ENCODE measurements at places on chromosomes 2 and 18.

DNA sequence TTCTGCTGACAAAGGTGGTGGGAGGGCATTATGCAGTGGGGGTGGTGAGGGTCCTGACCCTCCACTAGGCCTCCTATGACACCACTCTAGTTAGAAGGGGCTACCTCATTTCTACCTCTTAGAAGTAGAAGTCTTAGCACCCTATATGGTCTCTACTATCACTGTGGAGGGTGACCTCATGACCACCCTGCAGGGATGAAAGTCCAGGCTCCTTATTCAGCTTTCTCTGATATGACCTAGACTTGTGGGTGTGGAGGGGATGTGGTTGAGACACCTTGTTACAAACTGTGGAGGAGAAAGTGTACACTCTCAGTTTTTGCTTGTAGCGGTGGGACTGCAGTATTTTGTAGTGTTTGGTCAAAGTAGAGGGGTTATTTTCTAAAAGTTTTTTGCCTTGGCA, 18.6 kb downstream of the TMEM182 start:
- no peak for DNase-seq

DNA sequence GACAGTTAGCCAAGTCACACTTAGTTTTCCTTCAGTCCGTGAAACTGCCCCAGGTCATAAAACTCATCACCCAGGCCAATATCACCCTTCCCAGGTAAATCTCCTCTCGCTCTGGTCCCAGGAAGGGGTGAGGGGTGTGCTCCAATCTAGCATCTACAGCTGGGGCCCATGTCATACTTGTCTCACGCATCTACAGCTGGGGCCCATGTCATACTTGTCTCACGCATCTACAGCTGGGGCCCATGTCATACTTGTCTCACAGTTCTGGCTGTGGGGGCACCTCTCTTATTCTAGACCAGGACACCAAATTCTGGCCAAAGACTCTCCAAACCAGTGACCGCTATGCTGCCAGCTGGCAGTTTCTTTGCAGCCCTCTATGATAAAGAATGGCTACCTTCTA, 123.3 kb upstream of the DLGAP1 start:
- DNase-seq, result no peak

GRCh38 chr2:240239325-240239724, 98.9 kb upstream of the OTOS start:
- no peak for DNase-seq

GRCh38 chr2:240136671-240137292, 677 bp upstream of the COPS9 start:
- no peak for DNase-seq

- DNase-seq, result no peak
Observed at GRCh38 chr2:176457481-176457880, 188.2 kb downstream of the MTX2 start.

- no peak for DNase-seq
Observed at GRCh38 chr18:62825382-62825781, 110.0 kb downstream of the PHLPP1 start.

GRCh38 chr2:29250977-29251376, 135.8 kb downstream of the CLIP4 start:
- no peak for DNase-seq

DNA sequence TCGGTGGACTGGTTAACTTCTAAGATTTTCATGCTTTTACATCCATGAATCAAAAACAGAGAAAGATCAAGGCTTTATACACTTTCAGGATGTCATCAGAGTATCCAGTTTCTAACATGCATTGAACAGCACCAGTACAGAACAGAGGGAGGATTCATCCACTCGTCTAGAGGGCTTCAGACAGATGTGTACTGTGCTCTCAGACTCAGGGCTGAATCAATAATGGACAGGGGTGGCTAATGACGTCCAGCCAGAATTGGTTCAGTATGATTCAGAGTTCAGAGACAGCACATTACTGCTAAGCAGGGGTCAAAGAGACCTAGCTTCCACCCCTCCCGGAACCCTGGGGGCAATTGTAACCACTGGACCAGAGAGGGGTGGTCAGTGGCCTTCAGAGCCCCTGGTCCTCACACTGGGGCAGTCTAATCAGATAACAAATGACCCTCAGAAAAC, 37.3 kb downstream of the RNU4ATAC start:
- no peak for DNase-seq

DNA sequence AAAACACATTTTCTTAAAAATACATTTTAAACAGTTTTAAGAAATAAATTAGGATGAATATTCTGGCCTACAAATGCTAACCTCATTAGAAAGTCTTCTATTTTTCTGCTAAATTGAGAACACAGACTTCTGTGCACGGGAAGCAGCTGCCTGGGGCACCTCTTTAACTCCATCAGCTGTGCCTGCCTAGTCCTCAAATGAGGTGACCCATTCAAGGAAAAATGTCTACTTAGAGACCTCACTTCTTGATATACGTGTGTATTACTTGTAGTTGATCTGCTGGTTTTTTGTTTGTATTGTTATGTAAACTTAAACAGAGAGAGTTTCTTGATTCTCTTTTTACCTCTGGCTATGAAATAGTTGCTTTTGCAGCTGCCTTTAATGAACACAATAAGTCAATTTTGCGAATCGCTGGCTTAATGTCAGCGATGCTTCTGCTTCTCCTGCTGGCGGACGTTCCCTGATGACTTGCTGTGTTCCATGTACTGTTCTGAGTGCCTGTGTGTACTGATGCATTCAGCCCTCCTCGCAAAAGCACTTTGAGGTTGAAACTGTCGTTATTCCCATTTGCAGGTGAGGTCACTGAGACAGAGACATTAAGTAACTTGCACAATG, 88.7 kb upstream of the TXNDC2 start:
- DNase-seq, result no peak

DNA sequence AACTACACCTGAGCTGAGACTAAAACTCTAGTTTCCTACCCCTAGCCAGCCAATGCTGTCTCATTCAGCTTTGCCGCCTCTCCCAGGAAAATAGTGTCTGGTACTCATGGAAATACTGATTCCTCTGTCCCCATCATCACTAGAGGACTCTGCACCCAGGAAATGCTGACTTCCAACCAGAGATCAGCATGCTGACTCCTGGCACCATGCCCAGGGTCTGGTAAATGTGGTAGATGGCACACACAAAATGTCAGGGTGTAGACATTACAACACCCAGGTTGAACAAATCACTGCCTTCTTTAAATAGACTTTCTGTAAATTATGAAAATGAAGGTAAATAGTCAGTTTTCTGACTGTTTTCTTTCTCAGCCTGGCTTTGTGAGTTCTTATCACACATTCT, 307.3 kb upstream of the CHAC2 start:
- no peak for DNase-seq

DNA sequence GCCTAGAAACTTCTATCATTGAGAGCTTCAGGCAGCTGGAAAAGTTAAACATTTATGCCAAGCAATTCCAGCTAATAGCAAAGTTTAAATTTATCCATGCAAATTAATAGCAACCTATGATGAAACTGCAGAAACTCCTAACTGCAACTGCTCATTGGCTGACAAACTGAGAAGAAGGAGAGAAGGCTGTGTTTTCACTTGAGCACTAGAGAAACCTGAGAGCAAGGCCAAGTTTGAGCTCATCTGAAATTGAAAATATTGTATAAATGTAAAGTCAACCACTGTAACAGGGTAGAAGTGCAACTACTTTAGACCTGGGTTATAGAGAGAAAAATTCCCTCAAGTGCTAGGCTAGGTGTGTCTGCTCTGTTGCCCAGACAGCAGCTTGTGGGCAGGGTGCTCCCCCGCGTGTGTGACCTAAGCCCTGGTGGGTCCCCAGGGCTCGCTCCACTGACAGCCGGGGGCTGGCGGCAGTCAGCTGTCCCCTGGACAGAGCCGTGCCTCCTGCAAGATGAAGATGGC, 50.2 kb downstream of the CABYR start:
- DNase-seq, result no peak

GRCh38 chr18:61474341-61474740, 141.1 kb downstream of the CDH20 start:
- no peak for DNase-seq

DNA sequence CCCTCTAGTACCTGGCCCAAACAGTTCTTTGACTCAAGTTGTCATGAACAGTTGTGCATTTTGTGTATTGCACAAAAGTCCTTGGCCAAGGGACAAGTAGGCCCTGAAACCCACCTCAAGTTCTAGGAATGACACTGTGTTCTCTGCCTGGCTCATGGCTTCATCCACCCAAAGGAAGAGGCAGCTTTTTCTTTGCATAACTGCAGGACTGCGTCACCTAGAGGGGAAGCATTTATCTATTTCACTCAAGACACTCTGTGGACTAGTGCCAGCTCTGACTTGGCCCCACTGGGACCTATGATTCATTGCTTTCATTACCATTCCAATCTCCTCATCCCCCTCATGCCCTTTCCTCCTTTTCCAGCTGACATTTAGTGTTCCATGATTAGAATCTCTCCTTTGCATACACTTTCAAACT, 119.3 kb upstream of the SIX2 start:
- DNase-seq, result no peak

- no peak for DNase-seq
Observed at GRCh38 chr2:133377021-133377481, 191.2 kb downstream of the NCKAP5 start.

DNA sequence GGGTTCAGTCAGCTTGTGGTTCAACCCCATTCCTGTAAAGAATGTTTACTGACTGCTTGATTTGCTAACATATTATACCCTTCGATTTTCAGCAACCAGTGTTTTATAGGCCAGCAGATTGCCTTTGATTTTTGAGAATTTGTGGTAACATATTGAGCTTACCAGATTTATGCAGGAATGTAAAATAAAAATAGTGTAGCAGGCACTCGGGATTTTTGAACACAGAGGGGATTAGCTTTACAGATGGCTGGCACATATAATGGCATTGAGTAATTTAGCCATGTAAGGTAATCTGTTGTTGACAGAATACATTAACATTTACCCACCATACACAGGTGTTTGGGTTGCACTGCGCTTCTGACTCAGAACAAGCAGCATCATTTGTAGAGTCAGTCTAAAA, 354.0 kb downstream of the LRRTM1 start:
- no peak for DNase-seq

DNA sequence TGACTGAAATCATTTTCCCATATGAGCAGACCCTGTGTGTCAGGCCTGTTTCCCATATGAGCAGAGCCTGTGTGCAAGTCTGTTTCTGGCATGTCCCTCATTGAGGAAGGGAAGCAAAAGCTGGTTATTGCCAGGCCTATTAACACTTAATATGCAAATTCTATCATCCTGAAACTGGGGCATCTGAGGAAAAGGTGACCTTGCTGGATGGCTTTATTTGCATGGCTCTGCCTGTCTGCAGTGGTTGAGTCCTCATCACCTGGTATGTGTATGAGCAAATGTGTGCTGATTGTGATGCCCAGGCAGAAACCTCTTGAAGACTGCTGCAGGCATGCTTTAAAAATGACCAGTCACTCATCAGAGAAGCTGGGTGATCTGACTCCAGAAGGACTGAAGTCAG, 31.2 kb downstream of the EIF4E2 start:
- no peak for DNase-seq

- no peak for DNase-seq
Observed at GRCh38 chr2:168632709-168633121, 169.7 kb upstream of the NOSTRIN start.

- no peak for DNase-seq
Observed at GRCh38 chr18:10376731-10377130, 77.7 kb upstream of the APCDD1 start.

GRCh38 chr18:14943967-14944636, 196.1 kb downstream of the ANKRD30B start:
- DNase-seq, result no peak

GRCh38 chr2:238464389-238464788, 37.7 kb downstream of the ASB1 start:
- no peak for DNase-seq

DNA sequence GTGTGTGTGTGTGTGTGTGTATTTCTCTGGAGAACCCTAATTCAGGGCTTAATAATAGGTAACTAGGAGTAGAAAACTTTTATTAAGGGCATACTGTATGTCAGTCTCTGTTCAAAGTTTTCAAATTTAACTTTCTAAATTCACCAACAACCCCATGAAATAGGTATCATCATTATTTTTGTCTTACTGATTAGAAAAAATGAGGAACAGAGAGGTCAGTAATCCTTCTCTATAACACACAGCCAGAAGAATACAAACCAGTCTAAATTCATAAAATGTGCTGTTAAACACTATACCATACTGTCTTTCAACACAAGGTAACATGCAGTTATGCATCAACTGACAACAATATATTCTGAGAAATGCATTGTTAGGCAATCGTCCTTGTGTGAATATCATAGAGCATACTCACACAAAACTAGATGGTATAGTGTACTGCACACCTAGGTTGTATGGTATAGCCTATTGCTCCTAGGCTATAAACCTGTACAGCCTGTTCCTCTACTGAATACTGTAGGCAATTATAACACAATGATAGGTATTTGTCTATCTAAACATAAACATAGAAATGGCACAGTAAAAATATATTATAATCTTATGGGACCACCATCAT, 143.1 kb downstream of the PTH2R start:
- no peak for DNase-seq

DNA sequence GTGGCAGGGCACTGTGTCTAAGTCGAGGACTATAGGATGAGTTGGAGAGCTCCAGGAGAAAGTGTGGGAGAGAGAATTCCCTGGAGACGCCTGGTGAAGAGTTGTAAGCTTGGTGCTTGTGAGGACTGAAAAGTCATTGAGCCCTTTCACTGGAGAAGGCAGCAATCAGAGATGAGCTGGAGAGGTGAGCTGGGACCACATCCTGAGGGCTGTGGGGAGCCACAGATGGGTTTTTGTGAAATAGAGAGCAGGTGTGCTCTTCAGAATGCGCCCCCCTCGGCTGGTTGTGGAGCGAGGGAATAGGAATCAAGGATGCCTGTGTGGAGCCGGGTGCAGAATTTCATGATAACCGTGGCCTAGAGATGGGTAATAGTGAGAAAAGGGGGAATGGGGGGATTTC, 224.3 kb downstream of the KLHL29 start:
- DNase-seq, result no peak

Data from activated CD8-positive, alpha-beta memory T cell treated with anti-CD3 and anti-CD28 coated beads for 48 hours (primary cell).